Activated naive CD8-positive, alpha-beta T cell treated with anti-CD3 and anti-CD28 coated beads for 36 hours (primary cell): ENCODE measurements at places on chromosomes 16 and 17.

DNA sequence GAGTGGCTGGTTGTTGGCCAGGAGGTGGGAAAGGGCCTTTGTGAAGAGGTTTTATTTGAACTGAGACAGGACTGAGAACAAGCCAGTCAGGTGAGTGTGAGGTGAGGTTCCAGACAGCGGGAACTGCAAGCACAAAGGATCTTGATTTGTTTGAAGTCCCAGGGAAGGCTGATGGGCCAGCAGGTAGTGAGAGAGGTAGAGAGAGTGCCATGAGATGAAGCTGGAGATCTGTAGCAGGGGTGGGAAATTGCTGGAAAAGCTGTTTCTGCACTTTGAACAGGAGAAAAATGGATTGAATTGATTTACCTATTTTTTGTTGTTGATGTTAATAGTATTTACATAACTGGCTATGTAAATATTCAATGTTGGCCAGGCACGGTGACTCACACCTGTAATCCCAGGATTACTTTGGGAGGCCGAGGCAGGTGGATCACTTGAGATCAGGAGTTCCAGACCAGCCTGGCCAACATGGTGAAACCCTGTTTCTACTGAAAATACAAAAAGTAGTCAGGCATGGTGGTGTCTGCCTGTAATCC is 7.7 kb upstream of the DCTPP1 start:
- no peak for DNase-seq

- DNase-seq: no peak
These were observed 235.3 kb downstream of the ZFHX3 start for GRCh38 chr16:72812672-72813071.

DNA sequence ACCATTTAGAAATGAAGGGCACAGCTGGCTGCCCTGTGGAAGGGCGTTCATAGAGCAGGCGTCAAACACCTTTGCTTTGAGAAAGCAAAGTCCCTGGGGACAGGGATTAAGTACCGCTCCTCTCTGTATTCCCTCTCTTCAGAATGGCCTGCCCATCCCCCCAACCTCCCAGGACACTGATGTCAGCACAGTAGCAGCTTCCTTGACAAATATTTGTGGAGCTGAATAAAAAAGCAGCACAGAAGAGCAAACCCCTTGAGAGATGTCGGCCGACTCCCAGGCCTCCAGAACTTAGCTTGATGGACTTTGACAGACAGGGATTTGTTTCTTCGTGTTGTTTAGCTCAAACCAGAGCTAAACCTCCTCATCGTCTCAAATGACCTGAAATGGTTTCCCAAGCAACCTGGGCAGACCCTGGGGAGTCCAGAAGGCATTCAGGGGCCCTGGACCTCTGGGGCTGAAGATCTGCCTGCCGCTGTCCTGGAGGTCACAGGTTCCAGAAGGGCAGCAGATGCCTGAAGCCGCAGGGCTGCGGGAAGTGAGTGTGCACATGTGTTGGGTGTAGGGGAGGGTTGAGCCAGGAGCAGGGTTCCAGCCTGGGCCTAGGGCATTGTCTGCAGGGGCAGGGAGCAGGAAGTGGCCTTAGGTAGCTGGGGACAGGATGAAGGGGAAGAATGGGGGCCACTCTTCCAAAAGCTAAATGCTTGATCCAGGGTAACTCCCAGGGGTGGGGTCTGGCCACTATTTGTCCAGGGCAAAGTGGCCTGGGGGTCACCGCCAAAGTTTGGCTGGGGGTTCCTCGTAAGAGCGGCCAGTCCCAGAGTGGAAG is 42.3 kb upstream of the NKD1 start:
- DNase-seq: no peak

DNA sequence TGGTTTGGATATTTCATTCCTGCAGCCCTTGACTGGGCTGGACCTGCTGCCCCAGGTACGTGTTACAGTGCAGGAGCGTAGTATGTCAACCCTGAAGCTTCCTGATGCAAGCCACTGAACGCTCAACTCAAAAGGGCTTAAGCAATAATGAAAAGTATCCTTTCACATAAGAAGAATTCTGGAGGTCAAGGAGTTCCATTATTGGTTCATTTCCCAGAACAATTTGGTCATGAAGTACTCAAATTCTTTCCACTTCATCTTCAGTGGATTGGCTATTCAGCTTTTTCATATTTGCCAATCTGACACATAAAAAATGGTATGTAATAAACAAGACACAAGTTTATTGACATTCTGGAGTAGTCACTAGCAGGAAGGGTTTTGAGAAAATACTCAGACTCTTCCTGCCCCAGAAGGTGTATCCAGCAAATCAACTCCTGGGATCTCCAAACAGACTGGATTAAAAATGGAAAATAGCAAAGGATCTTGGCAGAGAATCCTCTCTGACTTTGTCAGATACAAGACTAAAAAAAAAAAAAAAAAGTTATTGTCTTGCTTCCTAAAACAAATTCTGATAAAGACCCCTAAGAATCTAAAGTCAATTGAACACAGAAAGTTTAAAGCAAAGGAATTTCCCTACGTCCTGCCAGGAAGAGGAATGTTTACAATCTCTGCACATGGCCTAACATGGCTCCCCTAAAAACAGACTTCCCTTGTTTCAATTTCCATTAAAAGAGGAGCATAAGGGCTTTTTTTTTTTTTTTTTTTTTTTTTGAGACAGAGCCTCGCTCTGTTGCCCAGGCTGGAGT is 37.5 kb upstream of the WSB1 start:
- DNase-seq: no peak

GRCh38 chr17:78618264-78619066 is 41.3 kb upstream of the DNAH17 start:
- no peak for DNase-seq

DNA sequence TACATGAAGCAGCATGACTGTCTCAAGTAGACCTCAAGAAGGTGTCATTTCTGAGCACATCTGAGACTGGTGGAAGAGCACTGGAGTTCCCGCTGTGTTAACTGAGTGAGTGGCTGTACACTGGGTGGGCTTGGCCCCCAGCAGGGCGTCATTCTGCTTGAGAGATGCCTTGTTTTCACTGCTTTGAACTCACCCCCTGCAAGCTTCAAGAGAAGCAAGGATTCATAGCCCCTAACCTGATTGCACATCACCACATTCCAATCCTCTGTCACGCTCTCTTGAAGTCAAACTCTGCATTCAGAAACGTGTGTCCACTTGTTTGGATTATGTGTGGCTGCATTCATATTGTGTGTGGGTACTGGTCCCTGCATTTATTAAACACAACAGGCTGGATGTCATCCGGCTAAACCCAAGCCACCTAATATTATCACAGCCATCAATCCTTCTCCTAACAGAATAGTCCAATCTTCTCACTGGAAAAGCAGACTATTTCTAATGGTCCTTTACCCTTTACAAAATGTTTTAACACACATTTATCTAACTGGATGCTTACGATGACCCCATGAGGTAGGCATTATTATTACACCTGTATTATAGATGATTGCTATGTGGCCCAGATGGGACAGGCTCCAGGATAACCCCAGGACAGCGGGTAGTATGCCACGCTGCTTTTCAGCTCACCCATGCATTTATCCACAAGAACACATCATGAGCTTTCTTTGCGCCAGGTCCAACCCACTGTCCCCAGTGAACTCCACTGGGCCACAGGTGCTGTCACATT is 76.3 kb downstream of the USP31 start:
- no peak for DNase-seq

DNA sequence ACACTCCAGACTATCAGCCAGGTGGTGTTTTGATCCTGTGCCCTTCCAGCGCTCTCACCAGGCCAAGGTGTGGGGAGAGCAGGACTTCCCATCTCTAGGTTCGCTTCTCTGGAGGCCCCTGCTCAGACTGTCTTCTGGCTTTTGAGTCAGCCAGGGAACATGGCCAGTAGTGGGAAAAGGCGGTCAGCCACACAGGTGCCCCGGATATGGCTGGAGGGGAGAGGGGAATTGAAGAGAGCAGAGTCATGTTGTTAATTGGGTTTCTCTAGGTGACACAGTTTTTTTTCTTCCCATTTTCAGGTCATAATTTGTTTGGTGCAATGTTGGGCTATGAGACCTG is 1.5 kb downstream of the MINK1 start:
- no peak for DNase-seq

DNA sequence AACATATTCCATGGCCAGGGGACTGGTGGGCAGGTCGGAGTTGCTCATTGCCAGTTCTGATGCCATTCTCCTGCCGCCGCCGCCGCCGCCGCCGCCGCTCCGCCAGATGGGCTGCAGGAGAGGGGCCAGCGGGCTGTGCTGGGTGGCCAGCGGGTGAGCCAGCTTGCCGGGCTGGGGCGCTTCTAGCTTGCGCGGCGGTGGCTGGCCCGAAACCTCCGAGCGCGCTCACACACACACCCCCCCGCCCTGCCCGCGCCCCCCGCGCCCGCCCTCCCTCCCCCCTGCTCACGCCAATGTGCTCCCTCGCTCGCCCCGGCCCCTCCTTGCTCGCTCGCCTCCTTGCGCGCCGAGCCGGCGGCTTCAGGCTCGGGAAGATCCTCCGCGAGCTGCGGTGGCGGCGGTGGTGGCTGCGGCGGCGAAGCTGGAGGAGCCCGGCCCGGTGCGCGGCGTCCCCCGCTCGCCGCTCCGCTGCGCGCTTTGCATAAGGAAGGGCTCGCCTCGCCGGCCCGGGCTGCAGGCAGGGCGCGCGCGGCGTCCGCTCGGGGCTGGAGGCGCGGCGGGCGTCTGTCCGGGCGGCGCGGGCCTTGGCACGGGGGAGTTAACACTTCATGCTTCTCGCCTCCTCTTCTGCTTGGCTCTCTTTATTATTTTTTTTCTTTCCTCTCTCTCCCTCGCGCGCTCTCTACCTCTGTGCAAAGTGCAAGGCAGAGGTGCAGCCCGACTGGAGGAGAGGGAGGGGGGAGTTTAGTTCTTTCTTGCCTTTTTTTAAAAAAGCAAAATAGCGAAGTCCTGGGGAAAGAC is 500 bp downstream of the MAF start:
- no peak for DNase-seq
